GM03348 (cell line): ENCODE measurements at places on chromosomes 2 and 18.

DNA sequence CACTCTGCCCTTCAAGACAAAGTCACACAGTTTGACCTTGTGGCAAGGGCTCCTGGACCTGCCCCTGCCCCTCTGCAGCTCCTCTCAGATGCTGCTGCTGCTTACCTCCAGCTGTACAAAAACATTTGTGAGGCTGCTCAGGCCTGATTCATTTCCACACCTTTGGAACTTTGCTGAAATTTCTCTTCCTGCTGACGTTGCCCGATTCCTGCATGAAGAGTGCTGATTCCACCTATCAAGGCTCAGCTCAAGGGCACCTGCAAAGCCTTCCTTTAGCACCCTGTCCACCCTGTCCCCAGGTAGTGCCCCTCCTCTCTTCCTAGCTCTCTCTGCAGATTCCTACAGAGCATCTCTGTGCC lies 738.3 kb upstream of the HS6ST1 start:
- DNase-seq, result no peak

DNA sequence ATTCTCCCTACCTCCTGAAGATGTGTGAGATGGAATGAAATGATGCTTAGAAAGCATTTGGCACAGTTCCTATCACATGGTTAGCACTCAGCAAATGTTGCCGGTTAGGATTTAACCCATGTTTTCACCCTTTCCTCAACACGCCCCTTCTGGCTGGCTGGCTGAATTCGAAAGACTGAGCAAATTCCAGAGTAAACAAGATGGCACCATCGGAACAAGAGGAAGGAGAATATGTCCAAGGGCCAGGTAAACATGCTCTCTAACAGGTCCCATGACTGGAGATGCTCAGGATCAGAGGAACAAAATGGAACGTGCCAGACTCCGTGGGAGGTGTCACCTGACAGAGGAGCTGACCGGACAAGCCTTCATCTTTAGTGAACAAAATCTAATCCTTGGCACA lies 145.6 kb downstream of the ANKRD44 start:
- no peak for DNase-seq

DNA sequence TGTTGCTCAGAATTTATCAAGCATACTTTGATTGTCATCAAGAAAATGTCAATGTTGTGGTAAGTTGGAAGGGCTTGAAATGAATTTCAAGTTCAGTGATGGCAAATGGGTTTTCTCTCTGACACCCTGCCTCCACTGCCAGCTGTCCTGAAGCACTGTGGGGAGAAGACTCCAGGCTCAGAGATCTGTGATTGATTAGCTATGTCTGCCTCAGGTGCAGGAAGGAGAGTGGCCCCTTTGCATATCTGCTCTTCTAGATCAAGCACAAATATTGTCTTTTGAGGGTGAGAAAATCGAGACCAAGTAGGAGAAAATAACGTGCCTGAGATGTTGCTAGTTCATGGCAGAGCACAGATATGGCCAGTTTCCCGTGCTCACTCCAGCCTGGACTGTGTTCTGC lies 178.8 kb upstream of the GLI2 start:
- no peak for DNase-seq

GRCh38 chr2:226477221-226478108 lies 322.2 kb downstream of the IRS1 start:
- no peak for DNase-seq

GRCh38 chr2:50647381-50647780 lies 384.6 kb downstream of the NRXN1 start:
- DNase-seq, result no peak

DNA sequence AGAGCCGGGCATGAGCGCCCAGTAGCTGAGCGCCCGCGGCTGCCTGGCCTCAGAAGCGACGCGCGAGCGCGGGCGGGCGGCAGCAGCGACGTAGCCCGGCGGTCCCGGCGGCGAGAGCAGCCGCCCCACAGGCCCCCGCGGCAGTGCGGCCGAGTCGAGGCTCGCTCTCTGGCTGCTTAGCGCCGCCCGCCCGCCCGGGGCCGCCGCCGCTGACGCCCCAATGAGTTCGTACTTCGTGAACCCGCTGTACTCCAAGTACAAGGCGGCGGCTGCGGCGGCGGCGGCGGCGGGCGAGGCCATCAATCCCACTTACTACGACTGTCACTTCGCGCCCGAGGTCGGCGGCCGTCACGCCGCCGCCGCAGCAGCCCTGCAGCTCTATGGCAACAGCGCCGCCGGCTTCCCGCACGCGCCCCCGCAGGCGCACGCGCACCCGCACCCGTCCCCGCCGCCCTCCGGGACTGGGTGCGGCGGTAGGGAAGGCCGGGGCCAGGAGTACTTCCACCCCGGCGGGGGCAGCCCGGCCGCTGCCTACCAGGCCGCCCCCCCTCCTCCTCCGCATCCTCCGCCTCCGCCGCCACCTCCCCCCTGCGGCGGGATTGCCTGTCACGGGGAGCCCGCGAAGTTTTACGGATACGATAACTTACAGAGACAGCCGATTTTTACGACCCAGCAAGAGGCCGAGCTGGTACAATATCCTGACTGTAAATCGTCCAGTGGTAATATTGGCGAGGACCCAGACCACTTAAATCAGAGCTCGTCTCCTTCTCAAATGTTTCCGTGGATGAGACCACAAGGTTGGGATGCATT lies 847 bp downstream of the HOXD8 start:
- DNase-seq, result peak; percentile 87

DNA sequence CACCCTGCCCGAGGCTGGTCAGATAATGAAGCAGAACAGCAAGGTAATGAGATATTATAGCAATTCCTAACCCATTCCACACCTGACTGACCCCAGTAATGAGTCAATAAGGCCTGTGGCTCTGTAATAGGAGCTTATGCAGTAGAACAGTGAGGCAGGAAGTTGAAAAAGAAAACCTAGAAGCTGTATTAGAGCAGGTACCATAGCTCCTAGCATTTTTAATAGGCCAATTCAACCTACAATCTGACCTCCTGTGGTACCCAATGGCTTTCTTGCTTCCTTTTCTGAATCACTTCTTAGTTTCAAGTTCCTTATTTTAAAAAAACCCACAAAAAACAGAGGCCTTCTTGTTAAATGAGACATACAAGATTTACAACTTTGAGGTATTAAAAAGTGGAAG lies 43.6 kb upstream of the MAP2 start:
- no peak for DNase-seq

- no peak for DNase-seq
These were observed 102.8 kb downstream of the DCDC2C start for GRCh38 chr2:3806168-3806567.

DNA sequence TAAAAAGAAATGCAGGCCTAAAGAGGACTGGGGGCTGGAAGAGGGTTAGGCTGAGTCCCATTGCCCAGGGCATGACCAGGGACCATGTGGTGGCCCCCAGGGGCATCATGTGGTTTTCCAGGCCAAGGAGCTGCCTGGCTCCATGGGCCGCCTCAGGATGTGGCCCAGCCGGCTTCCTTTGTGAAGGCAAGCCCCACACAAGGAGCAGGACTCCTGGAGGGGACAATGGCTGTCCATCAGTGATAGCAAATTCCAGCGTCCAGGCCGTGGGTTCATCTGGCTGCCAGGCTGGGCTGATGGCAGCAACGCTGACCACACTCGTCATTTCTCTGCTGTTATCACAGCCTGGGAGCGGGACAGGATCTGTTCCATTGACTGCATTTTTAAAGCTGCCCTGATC lies 82.5 kb downstream of the GBX2 start:
- no peak for DNase-seq

DNA sequence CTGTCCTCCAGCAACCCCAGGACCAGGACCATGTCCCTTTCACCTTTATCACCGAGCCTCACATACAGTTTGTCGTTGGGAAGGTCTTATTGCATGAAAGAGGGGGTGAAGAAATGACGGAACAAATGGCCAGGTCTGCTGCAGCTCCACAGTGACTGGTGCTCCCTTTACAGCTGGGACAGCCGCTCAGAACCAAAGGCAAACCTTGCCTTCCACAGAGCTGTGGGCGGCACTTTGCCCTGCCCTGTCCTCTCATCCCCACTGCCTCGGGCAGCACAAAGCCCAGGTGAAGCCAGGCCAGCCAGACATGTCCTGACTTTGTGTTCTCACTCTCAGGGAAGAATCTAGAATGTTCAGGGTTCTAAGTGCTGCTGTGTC lies 961 bp downstream of the GPR55 start:
- DNase-seq, result no peak

GRCh38 chr2:203687165-203687564 lies 19.3 kb upstream of the CD28 start:
- DNase-seq, result no peak

DNA sequence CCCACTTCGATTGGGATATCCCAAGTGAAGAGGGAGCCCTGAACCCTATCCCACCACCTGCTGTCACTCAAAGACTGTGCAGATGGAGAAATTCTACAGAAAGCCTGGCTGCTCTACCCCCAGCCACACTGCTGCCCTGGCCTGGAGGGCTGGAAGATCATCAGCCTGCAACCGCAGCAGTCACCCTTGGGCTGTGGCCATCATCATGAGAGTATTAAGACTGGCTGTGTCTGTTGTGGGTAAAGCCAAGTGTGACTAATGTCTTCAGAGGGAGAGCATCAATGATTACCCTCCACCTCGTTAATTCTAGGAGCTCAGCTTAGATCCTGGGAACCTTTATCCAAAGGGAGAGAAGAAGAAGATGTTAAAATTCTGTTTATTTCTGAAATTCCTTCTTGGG lies 221.5 kb downstream of the TFCP2L1 start:
- DNase-seq, result peak; percentile 30

- DNase-seq, result peak; percentile 74
These were observed 46.6 kb downstream of the PRKRA start for GRCh38 chr2:178404368-178404767.

DNA sequence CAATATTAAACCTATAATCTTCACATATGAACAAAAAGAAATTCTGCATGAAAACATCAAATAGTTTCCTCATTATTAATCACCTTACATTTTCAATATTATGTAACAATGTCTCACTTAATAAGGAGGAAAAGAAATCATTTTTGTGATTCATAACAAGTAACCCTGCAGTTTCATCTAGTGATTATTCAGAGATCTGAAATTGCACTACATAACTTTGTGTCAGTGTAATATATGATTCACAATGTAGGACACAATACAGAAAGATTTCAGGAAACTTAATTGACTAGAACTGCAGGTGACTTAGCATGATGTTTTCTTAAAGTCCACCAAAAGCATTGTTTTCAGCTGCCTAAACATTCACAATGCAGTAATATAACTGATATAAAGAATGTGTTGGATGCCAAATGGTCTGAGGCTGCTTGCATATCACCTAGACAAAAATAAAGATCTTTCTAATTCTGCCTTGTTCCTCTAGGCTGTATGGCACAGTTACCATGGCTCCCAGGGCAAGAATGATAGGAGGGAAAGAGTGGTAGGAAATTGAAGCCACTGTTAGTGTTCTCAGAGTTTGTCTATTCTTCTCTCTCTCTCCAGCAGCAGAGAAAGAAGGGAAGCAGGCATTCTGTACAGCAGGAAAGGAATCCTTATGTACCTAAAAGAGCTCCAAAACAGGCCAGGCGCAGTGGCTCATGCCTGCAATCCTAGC lies 366.6 kb downstream of the FSIP2 start:
- DNase-seq, result no peak

GRCh38 chr18:820591-821165 lies 8.6 kb upstream of the YES1 start:
- no peak for DNase-seq

DNA sequence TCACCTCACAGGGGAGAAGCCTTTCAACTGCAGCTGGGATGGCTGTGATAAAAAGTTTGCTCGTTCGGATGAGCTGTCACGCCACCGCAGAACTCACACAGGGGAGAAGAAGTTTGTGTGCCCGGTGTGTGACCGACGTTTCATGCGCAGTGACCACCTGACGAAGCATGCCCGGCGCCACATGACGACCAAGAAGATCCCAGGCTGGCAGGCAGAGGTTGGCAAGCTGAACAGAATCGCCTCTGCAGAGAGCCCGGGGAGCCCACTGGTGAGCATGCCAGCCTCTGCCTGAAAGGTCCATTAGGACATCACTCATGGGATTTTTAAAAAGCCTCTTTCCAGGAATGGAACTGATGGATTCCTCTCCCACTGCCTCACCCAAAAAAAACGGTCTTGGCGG lies 8.9 kb downstream of the KLF11 start:
- DNase-seq, result no peak

DNA sequence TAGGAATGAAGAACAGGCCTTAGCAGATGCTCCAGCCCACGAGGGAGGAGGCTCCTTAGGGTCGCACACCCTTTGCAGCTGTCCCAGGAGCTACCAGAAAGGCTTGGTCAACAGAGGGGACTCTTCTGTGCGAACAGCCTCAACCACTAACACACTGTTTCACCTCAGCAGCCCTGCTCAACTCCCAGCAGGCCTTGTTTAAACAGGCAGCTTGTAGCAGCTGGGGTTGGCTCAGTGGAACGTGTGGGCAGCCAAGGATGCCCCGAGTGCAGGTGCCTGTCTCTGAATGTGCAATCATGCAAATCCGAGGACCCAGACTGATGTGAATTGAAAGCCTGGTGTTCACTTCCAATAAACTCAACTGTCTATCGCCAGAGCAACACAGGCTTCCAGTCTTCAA lies 88.7 kb upstream of the CXCR4 start:
- no peak for DNase-seq
